ENCODE measurements at places on chromosomes 7 and 10.

DNA sequence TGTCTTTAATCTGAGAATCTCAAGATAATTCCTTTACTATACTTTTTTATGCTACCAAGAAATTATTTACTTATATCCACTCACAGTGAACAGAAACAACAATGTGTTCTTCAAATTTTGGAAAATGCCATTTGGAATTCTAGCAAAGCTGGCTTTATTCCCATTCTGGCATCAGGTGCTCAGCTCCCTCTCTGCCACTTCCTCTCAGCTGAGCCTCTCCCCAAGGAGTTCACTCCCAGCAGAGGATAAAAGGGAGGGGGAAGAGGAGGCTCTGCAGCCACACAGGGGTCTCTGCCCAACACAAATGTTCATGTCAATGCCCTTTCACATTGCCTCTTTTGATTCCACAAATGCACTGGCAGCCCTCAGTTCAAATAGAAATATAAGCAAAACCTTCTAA, 116.9 kb downstream of the CPEB3 start:
- no peak for DNase-seq

- DNase-seq: no peak
Measured at GRCh38 chr10:123912871-123913270, 21.3 kb upstream of the CPXM2 start.

DNA sequence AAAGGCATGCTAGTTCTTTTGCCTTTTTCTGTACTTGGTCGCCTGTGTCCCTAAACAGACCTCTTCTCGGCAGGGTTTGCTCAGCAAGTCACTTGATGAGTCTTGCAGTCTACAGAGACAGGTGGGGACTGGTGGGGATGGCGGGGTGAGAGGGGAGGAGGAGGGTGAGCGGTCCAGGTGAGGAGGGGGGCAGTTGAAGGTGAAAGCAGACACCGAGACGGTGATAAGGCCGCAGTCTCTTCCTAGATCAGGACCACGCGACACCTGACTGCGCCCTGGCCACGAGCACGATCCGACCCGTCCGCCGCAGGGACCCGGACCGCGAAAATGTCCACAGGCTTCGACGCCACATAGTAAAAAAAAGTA, 566 bp downstream of the ASNS start:
- no peak for DNase-seq

DNA sequence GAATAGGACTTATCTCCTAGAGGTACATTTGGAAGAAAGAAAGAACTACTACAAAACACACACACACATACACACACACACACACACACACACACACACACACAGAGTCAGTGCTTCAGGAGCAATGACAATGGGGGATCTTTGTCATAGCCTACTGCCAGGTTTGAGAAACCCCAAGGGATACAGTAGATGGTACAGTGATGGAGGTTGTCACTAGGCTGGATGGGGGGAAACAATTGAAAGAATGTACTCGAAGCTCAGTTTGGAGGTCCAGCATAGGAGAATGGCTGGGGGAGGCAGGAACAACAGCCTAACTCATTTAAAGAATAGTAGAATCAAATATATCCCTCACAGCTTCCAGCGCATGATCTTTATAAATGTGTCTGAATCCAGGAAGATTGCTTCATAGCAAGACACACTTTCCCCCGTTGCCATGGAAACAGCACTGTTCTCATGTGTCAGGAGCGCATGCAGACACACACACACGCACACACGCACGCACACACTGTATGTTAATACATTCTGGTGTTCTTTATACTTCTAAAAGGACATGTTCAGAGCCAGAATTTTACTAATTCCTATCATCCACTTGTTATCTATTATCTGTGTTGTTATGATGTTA, 32.6 kb upstream of the ZNRF2 start:
- no peak for DNase-seq

DNA sequence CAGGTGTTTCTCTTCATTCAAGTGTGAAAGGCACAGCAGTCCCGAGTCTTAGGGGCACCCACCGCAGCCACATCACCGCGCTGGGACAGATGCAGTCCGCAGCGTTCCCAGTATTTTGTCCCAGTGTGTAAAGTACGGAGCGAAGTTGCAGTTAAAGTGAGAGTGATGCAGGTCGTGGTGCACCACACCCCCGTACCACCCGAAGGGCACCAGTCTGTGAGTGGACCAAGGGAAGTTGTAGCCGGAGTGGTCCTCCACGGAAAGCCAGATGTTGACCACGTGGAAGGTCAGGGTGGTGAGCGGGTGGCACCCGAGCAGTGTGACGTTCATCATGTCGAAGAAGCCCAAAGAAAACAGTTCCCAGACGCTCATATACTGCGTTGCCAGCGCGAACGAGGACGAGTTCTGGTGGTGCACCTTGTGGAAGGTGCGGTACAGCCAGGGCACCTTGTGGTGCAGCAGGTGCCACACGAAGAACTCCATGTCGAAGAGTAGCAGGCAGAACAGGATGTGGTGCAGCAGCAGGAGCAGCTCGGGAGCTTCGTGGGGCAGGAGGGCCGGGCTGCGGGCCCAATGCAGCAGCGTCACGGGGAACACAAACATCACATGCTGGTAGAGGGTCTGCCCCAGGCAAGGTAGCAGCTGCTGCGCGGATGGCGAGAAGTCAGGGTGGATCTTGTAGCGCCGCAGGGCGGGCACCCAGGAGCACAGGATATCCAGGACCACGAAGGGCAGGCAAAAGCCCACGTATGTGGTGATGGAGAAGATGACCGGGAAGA, 526 bp downstream of the CH25H start:
- no peak for DNase-seq
